ENCODE measurements at places on chromosomes 4 and X. TPM values are rescaled to one million over a fixed set of nuclear protein-coding genes. Genes with fewer than 3 reads are reported as not detected.

DNA sequence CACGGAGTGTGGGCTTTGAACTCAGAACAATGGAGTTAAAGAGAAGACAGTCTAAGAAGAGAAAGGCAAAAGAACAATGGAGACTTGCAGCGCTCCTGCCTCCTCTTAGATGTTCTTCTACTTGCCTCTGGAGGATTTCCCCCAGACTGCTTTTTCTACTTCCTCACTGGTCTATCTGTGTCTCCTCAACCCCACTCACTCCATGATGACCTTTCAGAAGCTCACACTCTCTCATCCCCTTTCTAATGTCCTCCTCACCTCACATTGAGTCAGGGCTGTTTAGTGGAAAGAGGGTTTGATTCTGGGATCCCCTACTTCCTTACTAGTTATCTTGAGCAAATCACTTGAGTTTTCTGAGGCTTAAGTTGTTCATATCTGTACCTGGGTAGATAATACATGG is 12.2 kb upstream of the HERC6 start:
- no peak for DNase-seq

The CEP135 gene
- 15.3 TPM for total RNA-seq

The NSUN7 gene
- 6.0 TPM for total RNA-seq

GRCh38 chrX:39689376-39690104 is 408.2 kb downstream of the BCOR start:
- DNase-seq = peak; percentile 46

DNA sequence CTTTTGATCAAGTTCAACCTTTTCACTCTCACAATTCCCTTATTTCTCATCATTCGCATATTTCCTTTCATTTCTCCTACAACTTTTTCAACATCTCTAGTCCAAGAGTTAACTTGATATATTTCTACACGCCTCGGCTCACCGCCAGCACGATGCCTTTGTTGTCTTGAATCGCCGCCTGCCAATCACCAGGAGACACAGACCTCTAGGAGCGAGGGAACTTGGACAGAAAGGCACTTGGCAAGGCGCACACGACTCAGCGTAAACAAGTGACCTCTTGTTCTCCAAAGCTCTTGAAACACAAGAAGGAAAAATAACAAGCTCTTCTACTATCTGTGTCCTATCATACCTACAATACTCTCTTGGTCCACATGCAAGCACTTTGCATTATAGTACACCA is 27.1 kb upstream of the RBMX start:
- DNase-seq = no peak

- no peak for DNase-seq
Measured at GRCh38 chr4:164138521-164138920, 615.4 kb upstream of the SMIM31 start.

GRCh38 chr4:70954032-70954431 is 39.4 kb upstream of the DCK start:
- DNase-seq = no peak

The S100P gene
- total RNA-seq = 6.9 TPM

DNA sequence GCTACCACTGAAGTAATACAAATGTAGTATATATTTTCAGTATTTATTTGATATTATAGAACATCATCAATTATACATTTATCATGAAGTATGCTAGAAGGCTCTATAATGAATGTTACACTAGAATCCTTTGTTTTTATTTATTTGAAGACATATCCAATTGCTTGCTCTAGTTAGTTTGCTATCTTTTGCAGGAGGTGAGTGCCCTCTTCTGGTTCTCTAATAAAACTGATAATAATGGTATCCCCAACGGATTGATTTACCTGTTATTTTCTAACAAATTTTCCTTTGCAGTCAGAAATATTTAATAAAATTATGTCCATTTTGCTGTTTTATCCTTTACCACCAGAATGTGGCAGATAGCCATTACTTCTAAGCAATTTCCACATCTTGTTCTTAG is 274.3 kb upstream of the TACR3 start:
- no peak for DNase-seq

DNA sequence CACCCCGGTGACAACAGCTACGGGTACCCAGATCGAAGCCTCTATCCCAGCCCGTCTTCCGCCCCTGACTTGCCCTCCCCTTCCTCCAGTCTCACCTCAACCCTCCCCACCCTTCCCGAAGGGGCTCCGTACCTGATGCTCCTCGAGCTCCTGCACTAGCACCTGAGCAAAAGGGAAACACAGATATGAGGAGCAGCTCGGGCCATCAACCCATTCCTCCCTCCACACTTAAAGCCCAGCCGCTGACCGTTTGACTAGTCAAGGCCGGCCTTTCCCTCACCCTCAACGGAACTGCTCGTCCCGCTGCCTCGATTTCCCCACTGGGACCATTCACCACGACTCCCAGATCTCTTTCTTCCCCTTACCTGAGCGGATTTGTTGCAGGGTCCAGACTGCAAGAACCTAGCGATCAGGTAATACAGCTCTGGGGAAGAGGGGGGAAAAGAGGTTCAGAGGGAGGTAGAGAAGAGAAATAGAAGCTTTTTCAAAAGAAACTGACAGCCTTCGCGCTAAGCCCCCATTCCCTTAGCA is 731 bp downstream of the BRWD3 start:
- peak; percentile 6 for DNase-seq

DNA sequence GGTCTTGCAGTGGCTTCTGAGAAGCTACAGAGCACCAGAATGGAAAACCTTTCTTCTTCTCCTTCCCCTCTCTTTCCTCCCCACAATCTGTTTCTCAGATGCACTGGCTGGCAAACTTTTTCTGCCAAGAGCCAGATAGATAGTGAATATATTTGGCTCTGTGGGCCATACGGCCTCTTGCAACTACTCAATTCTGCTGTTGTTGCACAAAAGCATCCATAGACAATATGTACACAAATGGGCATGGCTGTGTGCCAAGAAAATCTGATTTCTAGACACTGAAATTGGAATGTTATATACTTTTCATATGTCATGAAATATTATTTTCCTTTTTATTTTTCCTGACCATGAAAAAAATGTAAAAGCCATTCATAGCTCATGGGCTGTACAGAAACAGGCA is 3.1 kb downstream of the PHEX start:
- DNase-seq = peak; percentile 65

DNA sequence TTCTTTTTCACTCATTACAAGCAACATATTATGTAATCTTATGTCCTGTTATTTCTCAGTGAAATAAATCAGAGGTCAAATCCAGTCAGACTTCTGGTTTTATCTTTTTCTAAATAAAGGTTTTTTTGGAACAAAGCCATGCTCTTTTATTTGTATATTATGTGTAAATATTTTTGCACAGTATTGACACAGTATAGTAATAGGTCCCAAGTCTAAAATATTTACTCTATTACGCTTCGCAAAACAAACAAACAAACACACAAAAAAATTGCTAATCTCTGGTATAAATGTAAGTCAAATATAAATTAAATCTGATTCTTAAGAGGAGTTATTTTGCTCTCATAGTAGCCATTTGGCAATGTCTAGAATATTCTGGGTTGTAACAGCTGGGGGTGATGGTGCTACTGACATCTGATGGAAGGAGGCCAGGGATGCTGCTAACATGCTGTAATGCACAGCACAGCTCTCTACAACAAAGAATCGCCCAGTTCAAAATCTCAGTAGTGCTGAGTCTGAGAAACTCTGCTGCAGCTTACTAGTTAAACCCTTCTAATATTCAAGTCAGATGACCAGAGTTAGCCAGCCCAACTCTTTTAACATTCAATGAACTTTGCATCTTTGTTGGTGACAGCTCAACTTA is 602.1 kb downstream of the RAB28 start:
- peak; percentile 66 for DNase-seq

The ADAM29 gene
- 1.4 TPM for total RNA-seq

- no peak for DNase-seq
Measured at GRCh38 chrX:22081475-22082092, 49.5 kb downstream of the PHEX start.

GRCh38 chr4:54728368-54728767 is 70.6 kb downstream of the KIT start:
- no peak for DNase-seq

DNA sequence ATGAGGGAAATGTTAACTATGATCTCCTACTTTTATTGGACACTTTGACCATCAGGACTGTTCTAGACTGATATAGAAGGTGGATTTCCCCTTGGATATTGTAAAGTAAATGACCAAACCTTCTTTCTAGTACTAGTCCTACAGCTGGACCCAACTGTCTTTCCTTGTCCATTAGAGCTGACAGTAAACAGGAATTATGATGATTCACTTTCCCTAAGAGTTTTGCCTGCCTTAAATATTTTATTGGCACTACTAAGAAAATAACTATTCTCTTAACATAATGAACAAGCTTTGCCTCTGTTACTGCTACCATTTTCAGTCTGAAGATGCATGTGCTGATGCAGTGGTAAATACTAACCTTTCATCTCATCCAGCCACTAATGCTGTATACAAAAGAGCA is 915.4 kb downstream of the CENPC start:
- DNase-seq = no peak

The CXCL8 gene
- total RNA-seq = 15.7 TPM

DNA sequence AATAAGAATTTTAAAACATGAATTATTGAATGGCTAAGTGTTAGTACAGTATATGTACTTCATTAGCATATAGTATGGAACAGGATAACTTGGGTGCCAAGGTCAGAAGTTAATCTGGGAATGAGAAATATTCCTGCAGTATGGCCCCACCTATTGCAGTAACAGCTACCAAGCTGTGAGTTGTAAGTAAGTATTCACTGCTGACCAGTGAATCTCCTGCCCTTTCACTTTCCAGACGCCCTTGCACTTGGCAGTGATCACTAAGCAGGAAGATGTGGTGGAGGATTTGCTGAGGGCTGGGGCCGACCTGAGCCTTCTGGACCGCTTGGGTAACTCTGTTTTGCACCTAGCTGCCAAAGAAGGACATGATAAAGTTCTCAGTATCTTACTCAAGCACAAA is 105.1 kb downstream of the NFKB1 start:
- no peak for DNase-seq

The SPATA18 gene
- total RNA-seq = 5.9 TPM

GRCh38 chrX:18174209-18174608 is 46.5 kb downstream of the BEND2 start:
- DNase-seq = no peak

DNA sequence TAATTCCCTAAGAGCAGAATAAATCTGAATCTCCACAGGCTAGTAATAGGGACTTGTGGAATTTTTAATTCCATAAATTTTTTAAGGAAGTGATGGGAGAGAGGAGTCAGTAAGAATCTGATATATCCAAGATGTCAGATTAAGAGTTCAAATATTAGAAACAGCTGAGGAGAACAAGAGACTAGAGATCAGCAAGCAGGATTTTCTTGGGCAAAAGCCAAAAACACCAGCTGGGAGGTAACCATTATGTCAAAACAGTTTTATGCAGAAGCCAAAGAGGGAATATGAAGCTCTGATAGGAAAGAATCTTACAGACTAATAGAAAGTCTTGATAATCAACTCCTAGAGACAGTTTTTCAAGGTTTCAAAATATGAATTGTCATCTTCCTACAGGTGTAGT is 72.2 kb upstream of the RBPJ start:
- DNase-seq = no peak

DNA sequence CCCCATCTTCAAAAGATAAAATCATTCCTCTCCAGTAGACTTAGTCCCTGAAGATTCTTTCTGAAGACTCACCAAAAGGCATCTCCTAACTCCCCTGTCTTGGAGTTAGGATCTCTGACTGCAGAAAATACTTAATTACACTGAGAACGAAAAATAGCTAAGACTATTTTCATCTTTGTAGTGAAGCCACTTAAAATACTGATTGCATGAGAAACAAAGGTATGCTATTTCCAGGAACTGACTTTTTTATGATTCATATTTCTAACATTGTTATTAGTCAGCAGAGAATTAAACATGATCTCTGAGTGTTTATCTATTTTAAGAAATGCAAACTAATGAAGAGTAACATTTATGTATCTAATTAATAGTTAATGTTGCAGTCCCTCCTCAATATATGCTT is 71.8 kb upstream of the NR3C2 start:
- no peak for DNase-seq

- DNase-seq = no peak
Measured at GRCh38 chr4:86834901-86835300, 14.3 kb downstream of the SLC10A6 start.

DNA sequence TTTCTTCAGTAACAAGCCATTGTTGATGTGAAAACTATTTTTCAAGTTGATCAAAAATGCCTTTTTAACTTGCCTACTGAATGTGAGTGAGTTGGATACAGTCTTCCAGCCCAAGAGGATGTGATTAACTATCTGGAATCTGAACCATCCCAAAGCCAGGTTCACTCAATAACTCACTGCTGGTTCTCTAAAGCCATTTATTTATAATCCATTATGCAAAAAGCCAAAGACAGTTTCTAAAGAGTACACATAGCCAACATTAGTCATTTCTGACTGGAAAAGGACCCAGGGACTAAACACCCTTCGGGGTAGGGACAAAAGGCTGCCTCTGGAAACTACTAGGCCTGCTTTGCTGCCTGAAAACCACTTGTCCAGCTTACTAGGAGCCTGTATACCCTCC is 109.6 kb downstream of the SHROOM4 start:
- no peak for DNase-seq

GRCh38 chrX:69210581-69210980 is 45.3 kb upstream of the PJA1 start:
- no peak for DNase-seq

DNA sequence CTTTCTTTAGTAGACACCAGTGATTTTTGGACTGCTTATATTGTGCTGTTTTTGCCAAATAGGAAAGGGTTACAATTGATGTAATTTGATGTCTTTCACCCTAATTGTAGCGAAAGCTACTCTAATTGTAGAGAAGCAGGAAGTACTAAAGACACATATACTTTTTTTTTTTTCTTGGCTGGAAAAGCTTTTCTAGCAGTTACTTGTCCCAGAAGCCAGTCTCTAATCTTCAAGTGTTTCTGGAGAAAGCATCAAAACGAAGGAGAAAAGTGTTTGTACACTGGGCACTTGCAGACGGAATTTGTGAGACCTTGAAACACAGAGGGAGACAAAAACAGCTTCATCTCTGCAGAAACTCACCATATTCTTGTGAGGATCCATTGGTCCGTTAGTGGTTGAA is 616.5 kb upstream of the LCORL start:
- DNase-seq = no peak

GRCh38 chr4:174358829-174359228 is 75.1 kb downstream of the CEP44 start:
- no peak for DNase-seq
